Caco-2 (cell line): ENCODE measurements at places on chromosomes 7 and 10. TPM values are rescaled to one million over a fixed set of nuclear protein-coding genes. Genes with fewer than 3 reads are reported as not detected.
A peak's percentile ranks its signal among the peaks of the same experiment; 100 is the strongest.

GRCh38 chr7:30162622-30163124 is 27.9 kb downstream of the MTURN start:
- no peak for DNase-seq
- H3K4me1 ChIP-seq: peaks cover 15% of the 10 kb centered on the region; the same call in 1 of the 2 replicates
- no peak overlapping the region for H3K4me3 ChIP-seq
- no peak overlapping the region for H3K27ac ChIP-seq

DNA sequence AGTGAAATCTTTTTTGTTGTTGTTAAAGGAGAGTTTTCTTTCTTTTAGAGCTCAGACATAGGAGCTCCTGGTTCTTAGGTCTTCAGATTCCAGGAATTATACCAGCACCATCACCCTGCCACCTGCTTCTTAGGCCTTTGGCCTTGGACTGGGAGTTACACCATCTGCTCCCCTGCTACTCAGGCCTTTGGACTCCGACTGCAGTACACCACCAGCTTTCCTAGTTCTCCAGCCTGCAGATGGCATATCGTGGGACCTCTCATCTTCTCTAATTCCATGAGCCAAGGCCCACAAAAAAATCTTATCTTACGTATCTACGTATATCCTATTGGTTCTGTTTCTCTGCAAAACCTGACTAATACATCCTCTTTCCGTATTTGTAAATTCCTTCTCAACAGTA is 5.1 kb upstream of the TACC2 start:
- H3K36me3 ChIP-seq: no peaks in the 10 kb centered on the region
- DNase-seq: no peak
- no peaks in the 10 kb centered on the region for H3K27me3 ChIP-seq
- no peak overlapping the region for H3K27ac ChIP-seq
- H3K4me1 ChIP-seq: peaks cover 7% of the 10 kb centered on the region; the same call in 1 of the 2 replicates

GRCh38 chr7:55110282-55110992 is 91.6 kb downstream of the EGFR start:
- DNase-seq: no peak
- 0 out of 2 replicates have a peak, but pooled peaks cover 1% of the 10 kb centered on the region for H3K36me3 ChIP-seq
- peaks cover 7% of the 10 kb centered on the region; the same call in 1 of the 2 replicates for H3K4me1 ChIP-seq
- H3K27ac ChIP-seq: no peak overlapping the region
- no peaks in the 10 kb centered on the region for H3K27me3 ChIP-seq

Gene CALHM3
- 0.18 TPM in 1 of 2 replicates, not detected in the other for total RNA-seq

DNA sequence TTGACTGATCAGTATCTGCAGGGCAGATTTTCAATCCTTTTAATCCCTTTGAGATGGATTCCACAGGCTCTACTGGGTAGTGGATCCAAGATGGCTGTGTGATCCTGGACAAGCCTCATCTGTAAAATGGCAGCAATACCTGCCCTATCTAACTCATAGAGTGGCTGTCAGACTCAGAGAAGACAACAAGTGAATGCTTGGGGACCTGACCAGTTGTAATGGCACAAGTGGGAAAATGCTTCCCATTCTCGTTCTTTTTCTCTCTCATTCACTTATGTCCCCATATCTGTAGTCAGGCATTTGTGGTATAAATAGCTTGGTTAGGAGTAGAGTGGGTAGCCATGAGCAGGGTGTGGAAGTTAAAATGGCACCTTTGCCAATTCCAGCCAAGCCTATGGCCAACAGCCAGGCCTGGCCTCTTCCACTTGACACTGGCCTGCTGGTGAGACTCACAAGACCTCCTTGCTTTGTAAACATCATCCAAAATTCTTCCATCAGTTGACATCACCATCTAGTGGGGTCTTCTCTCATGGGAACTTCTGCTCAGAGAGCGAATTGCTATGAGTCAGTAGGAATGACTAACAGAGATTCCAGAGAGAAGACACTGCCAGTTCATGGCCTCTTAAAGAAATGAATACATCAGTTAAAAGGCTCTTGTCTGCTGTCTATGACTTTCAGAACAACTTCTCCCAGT is 150.1 kb downstream of the PLPP4 start:
- H3K4me3 ChIP-seq: no peak overlapping the region
- H3K4me1 ChIP-seq: no peaks in the 10 kb centered on the region
- H3K36me3 ChIP-seq: no peaks in the 10 kb centered on the region
- no peak overlapping the region for H3K27ac ChIP-seq
- H3K27me3 ChIP-seq: no peaks in the 10 kb centered on the region; the same call in 1 of the 2 replicates

DNA sequence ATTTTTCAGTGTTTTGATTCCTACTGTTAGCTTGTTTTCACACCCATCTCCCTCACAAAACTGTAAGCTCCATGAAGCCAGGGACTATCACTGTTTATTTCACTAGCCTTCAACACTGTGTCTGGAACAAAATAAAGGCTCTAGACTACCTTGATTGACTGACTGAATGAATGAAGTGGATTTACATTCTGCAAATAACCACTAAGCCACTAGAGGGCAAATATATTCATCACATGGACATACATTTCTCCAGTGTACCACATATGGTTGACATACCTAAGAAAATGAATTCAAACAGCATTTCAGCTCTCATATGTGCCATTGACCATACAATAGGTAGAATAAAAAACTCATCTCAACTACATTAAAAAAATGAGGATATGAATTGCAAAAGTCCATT is 185.9 kb downstream of the RAB11FIP2 start:
- H3K4me3 ChIP-seq: no peak overlapping the region
- no peaks in the 10 kb centered on the region for H3K36me3 ChIP-seq
- DNase-seq: peak; percentile 17
- no peak overlapping the region for H3K27ac ChIP-seq
- H3K4me1 ChIP-seq: no peaks in the 10 kb centered on the region

DNA sequence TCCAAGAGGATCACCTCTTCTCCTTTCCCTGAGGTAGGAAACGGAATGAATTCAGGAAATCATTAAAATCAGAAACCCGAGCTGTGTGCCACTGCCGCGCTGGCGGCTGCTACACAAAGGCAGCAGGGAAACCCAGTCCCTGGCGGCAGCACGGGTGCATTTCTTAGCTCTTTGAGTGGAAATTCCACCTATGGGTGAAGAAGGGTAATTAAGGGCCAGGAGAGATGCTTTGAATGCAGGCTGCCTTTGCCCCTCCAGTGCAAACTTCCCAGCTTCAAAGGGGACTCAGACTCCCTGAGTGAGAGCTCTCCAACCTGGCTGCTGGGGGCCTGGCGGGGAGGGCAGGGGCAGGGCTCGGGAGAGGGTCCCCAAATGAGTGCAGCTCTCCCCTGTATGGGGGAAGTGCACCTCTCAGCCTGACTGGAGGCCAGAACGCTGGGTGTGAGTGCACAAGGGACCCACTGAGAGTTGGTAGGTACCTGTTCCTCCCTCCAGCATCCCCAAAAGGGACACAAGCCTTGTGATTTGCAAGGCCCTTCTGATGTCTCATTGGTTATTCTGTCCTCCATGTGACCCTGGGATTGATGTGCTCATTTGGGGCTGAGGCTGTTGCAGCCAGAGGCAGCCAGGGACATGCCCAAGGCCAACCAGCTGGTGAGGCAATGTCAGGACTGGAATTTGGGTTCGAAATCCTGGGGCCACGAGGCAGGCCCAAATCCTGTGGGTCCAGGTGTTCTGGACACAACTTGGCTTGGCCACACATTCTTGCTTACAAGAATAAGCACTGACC is 16.3 kb upstream of the ZMIZ1 start:
- no peaks in the 10 kb centered on the region for H3K27me3 ChIP-seq
- H3K4me1 ChIP-seq: peaks cover 62% of the 10 kb centered on the region
- H3K27ac ChIP-seq: no peak overlapping the region
- peak; percentile 40 for DNase-seq

DNA sequence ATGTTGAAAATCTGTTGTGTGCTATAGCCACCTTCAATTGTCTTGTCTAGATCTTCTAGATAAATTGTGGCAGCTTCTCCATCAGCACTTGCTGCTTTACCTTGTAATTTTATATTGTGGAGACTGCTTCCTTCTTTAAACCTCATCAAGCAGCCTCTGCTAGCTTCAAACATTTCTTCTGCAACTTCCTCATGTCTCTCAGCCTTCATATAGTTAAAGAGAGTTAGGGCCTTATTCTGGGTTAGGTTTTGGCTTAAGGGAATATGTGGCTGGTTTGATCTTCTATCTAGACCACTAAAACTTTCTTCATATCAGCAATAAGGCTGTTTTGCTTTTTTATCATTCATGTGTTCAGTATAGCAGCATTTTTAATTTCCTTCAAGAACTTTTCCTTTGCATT is 128.2 kb downstream of the ADAM22 start:
- H3K4me1 ChIP-seq: no peaks in the 10 kb centered on the region
- no peak overlapping the region for H3K4me3 ChIP-seq
- H3K36me3 ChIP-seq: no peaks in the 10 kb centered on the region
- DNase-seq: no peak

- peaks cover 45% of the 10 kb centered on the region for H3K4me1 ChIP-seq
- H3K36me3 ChIP-seq: peaks cover 2% of the 10 kb centered on the region
- no peaks in the 10 kb centered on the region for H3K27me3 ChIP-seq
- H3K4me3 ChIP-seq: peak overlapping the region; percentile 89
Observed at GRCh38 chr7:75993689-75994387, 557 bp downstream of the TMEM120A start.

Gene SEMA4G
- total RNA-seq: 67.3 and 81.2 TPM in 2 replicates

DNA sequence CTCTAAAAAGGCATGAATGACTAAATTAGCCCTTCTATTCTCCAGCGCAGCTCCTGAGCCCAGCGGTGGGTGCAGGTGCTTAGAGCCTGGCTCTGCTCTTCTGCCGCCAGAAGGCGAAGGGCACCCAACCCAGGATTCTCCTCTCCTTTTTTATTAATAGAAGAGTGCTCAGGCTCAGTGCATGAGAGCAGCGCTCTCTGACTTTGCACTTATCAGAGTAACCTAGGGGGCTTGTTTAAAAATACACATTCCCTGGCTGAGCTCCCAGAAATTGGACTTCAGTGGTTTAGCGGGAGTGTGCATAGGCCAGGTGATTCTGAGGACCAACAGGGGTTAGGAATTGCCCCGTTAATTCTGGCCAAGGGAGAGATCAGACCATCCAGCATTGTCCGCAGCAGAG is 1.7 kb upstream of the PFKP start:
- no peak for DNase-seq
- H3K36me3 ChIP-seq: no peaks in the 10 kb centered on the region
- H3K27me3 ChIP-seq: no peaks in the 10 kb centered on the region
- peaks cover 34% of the 10 kb centered on the region for H3K4me1 ChIP-seq
- H3K27ac ChIP-seq: no peak overlapping the region
- no peak overlapping the region for H3K4me3 ChIP-seq
